Activated CD4-positive, alpha-beta memory T cell treated with anti-CD3 and anti-CD28 coated beads for 36 hours (primary cell): ENCODE measurements at places on chromosomes 11 and 22. TPM values are rescaled to one million over a fixed set of nuclear protein-coding genes. Genes with fewer than 3 reads are reported as not detected.

- no peaks in the 10 kb centered on the region for H3K27me3 ChIP-seq
- H3K4me1 ChIP-seq, result no peaks in the 10 kb centered on the region
- H3K36me3 ChIP-seq, result no peaks in the 10 kb centered on the region
Observed at GRCh38 chr11:102253020-102253715, 64.1 kb upstream of the BIRC3 start.

DNA sequence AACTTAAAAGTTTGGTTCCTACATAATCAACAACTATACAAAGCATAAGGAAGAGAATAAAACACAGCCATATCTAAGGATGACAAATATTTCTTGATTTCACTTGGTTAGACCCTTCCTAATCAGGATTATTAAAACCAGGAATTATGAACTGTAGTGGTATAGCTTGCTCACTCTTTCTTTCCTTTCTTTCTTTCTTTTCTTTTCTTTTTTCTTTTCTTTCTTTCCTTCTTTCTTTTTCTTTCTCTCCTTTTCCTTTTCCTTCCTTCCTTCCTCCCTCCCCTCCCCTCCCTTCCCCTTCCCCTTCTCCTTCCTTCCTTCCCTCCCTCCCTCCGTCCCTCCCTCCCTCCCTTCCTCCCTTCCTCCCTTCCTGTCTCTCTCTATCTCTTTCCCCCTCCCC is 78.0 kb downstream of the HORMAD2 start:
- H3K27ac ChIP-seq, result peak overlapping the region; percentile 85
- no peak for DNase-seq
- no peaks in the 10 kb centered on the region for H3K36me3 ChIP-seq
- no peaks in the 10 kb centered on the region for H3K27me3 ChIP-seq

DNA sequence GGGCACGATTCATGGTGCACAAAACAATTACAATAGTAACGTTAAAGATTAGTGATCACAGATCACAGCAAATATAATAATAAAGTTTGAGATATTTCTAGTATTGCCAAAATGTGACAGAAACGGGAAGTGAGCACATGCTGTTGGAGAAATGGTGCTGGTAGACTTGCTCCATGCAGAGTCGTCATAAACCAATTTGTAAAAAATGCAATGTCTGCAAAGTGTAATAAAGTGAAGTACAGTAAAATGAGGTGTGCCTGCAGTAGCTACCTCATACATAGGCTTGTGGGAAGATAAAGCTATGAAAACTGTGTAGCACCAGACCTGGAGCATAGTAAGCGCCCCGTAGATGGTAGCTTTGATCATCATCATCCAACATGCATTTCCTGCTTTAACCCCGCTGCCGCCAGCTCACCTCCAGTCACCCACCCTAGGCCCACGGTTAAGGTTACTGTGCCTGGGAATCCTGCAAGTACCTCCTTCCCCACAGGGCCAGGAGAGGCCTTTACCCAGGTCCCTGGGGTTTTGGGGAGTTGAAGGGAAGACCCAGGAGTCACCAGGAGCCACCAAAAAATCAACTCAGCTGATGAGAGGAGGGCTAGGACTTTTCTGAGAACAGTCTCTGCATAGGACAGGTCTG is 59.2 kb downstream of the MYO7A start:
- no peak for DNase-seq
- H3K27me3 ChIP-seq, result no peaks in the 10 kb centered on the region
- no peak overlapping the region for H3K4me3 ChIP-seq
- H3K27ac ChIP-seq, result no peak overlapping the region

GRCh38 chr11:12827929-12828812 is 153.9 kb downstream of the TEAD1 start:
- no peaks in the 10 kb centered on the region for H3K36me3 ChIP-seq
- DNase-seq, result no peak
- H3K4me3 ChIP-seq, result no peak overlapping the region
- H3K27me3 ChIP-seq, result peaks cover 60% of the 10 kb centered on the region

NXPE4 gene
- total RNA-seq, result not detected

- DNase-seq, result no peak
- no peaks in the 10 kb centered on the region for H3K36me3 ChIP-seq
- no peak overlapping the region for H3K4me3 ChIP-seq
Observed at GRCh38 chr11:73219396-73220285, 1.6 kb downstream of the P2RY2 start.

- H3K36me3 ChIP-seq, result peaks cover 21% of the 10 kb centered on the region
- H3K4me3 ChIP-seq, result no peak within 1 kb of the TSS
- no peak for DNase-seq
- H3K27me3 ChIP-seq, result peaks cover 8% of the 10 kb centered on the region
Observed at GRCh38 chr11:62689421-62690183, at the start of gene LRRN4CL. Gene LRRN4CL, minus strand, starts transcription at chr11:62689530. Its CDS starts 1,022 bp downstream, at chr11:62688508.

GRCh38 chr11:95968585-95968984 is 44.7 kb upstream of the MTMR2 start:
- H3K4me1 ChIP-seq, result no peaks in the 10 kb centered on the region
- H3K36me3 ChIP-seq, result no peaks in the 10 kb centered on the region
- no peak for DNase-seq

- H3K4me3 ChIP-seq, result no peak overlapping the region
- H3K27me3 ChIP-seq, result no peaks in the 10 kb centered on the region
- H3K27ac ChIP-seq, result peak overlapping the region; percentile 72
- peaks cover 43% of the 10 kb centered on the region for H3K36me3 ChIP-seq
- peaks cover 5% of the 10 kb centered on the region for H3K4me1 ChIP-seq
- no peak for DNase-seq
Observed at GRCh38 chr11:118491041-118491440, 36.2 kb upstream of the TTC36 start.

DNA sequence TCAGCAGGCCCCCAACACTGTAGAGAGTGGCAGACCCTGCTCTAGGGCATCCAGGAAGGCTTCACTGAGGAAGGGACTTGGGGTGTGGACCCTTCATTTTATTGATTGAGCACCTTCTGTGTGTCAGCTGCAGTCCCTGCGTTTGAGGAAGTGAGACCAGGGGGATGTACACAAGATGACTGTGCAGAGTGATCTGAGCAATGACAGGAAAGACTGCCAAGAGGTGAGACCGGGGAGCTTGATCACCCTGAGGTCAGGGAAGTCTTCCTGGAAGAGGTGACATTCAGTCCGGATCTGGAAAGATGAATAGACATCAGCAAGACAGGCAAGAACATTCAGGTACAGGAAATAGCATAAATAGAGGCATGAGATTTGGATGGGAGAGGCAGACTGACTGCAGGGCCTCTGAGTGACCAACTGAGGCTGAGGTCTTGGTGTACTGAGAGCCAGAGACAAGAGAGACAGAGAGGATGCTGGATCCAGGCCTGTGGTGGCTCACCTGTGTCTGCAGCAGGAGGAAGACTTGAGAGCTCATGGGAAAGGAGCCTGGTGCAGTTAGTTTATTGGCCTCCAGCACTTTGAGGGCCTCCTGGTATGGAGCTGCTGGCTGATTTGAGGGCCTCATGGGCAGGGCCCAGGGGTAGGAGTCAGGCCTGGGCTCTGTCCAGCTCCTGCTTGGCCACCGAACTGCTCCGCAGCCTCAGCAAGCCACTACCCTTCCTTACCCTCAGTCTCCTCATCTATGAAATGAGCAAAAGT is 5.2 kb downstream of the DGAT2 start:
- peaks cover 8% of the 10 kb centered on the region for H3K27me3 ChIP-seq
- H3K27ac ChIP-seq, result peak overlapping the region; percentile 2

DNA sequence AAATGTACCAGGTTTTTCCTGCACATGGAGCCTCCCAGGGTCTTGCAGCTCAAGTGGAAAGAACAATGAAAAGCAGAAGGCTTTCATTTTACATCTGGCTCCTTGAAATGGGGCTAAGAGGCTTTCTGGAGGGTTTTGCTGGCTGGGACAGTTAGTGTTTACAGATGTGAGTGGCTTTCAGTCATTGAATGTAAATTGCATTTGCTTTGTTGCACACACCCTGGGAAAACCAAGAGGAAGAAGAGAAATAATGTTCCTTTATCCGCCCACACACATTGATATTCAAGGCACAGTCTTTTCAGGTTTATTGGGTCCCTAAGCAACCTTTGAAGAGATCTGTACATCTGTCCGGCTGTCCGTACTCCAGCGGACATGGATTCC is 144.5 kb downstream of the SPON1 start:
- H3K4me1 ChIP-seq, result no peaks in the 10 kb centered on the region
- no peak for DNase-seq
- no peaks in the 10 kb centered on the region for H3K36me3 ChIP-seq
- no peaks in the 10 kb centered on the region for H3K27me3 ChIP-seq
- no peak overlapping the region for H3K27ac ChIP-seq

ANKK1 gene
- 0.07 TPM for total RNA-seq

HIPK3 gene
- 35.4 TPM for total RNA-seq

DNA sequence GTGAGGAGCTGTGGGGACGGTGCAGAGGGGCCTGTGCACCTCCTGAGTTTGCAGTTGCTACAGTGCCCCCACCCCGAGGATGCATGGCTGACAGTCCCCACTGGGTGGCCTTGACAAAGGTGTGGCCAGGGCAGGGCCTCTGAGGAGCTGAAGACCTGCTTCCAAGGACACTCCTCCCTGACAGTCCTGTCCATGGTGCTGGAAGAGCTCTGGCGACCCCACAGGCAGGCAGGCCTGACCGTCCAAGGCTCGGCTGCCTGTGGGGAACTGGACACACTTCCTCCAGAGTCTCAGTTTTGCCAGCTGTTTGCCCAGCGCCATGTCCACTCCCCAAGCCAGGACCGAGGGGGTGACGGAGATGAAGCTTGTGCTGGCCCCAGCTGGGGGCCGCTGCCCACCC is 32.7 kb downstream of the BRSK2 start:
- H3K4me1 ChIP-seq, result no peaks in the 10 kb centered on the region
- DNase-seq, result no peak
- H3K36me3 ChIP-seq, result peaks cover 3% of the 10 kb centered on the region
- H3K27me3 ChIP-seq, result peaks cover 3% of the 10 kb centered on the region
- H3K27ac ChIP-seq, result no peak overlapping the region

ROM1 gene
- 1.5 TPM for total RNA-seq

HEPHL1 gene
- total RNA-seq, result not detected

DNA sequence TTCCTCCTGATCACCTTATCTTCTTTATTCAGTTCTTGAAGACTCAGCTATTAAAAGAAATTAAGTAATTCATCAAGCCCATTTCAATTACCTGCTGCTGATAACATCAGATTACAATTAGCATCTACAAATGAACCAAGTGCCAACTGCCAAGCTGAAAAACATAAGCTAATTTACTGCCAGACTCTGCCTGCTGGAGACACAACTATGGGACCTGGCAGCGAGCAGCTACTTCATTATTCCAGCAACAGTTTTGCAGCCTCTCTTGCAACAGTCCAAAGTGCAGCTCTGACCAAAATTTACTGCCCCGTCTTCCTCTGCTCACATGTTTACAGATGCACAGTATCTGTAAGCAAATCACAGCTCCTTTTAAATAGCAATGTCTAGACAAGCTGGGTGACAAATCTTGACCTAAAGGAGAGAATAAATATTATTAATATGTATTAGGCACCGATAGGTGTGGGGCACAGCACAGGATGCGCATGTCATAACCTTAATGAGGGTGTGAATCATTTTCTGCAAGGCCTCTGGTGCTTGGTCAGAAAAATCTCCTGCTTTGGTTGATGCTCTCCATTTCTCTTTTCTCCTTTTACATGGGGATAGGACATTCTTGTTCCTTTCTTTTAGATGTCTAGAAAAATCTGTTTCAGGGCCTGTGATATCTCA is 232.2 kb upstream of the PITPNB start:
- H3K4me1 ChIP-seq, result no peaks in the 10 kb centered on the region
- H3K4me3 ChIP-seq, result no peak overlapping the region
- H3K36me3 ChIP-seq, result no peaks in the 10 kb centered on the region

DNA sequence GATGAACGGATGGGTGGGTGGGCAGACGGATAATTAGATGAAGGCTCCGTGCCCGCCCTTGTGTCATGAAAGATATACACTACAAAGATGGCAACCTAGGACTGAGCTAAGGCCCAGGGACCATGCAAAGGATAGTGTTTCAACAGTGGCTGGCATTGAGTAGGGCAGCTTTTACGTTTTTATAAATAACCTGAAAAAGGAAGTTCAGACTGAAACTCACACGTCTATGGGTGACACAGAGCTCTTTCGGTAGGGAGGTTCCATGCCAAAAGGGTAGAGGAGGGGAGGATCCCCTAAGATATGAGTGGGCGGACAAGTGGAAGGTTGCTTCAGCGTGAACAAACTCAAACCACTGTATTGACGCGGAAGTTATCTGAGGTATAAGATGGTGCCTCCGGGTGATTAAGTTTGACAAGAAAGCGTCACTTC is 90.5 kb downstream of the UBASH3B start:
- H3K27me3 ChIP-seq, result no peaks in the 10 kb centered on the region
- no peaks in the 10 kb centered on the region for H3K36me3 ChIP-seq
- peak; percentile 83 for DNase-seq
- peak overlapping the region; percentile 45 for H3K4me3 ChIP-seq
- peaks cover 25% of the 10 kb centered on the region for H3K4me1 ChIP-seq
- peak overlapping the region; percentile 80 for H3K27ac ChIP-seq

DNA sequence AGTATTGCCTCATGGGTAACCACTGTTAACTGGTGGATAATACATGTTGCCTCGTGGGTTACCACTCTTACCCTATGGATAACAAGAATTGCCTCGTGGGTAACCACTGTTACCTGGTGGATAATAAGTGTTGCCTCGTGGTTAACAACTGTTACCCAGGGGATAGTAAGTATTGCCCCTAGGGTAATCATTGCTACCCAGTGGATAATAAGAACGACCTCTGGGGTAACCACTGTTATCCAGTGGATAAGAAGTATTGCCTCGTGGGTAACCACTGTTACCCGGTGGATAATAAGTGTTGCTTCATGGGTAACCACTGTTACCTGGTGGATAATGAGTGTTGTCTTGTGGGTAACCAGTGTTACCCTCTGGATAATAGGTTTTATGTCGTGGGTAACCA is 28.1 kb upstream of the NXPE4 start:
- no peak overlapping the region for H3K4me3 ChIP-seq
- no peaks in the 10 kb centered on the region for H3K4me1 ChIP-seq
- no peaks in the 10 kb centered on the region for H3K36me3 ChIP-seq
- H3K27ac ChIP-seq, result no peak overlapping the region

DNA sequence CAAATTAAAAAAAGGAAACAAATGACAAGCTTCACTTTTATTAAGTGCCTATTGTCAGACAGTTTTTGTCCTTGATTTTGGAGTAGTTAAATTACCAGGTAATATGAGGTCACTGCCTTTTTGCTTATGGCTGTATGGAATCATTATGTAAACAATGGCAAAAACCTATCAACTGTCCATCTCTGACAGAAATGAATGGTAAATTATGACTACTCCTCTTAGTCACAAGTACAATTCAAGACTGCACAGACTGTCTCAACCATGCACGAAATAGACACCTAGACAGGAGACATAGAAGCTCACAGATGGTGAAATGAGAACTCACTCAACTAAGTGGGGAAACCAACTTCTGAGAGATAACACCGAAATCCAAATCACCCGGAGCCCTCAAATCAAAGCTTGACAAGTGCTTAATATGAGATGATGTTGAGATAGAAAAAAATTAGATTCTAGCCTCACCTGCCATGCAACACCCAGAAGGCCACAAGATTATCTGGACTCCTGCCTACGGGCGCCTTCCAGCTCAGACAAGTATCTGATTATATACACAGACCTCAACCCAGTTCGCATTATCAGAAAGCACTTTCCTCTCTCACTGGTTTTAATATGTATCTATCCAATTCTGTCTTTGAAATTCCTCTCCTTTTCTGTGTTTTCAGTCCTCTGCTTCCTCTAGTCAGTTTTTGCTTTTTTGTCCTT is 199.3 kb downstream of the CADM1 start:
- no peak overlapping the region for H3K4me3 ChIP-seq
- H3K27ac ChIP-seq, result no peak overlapping the region
- no peaks in the 10 kb centered on the region for H3K4me1 ChIP-seq
- H3K27me3 ChIP-seq, result no peaks in the 10 kb centered on the region
